Bronchial epithelial cell (primary cell): ENCODE measurements at places on chromosomes 2 and 18. TPM values are rescaled to one million over a fixed set of nuclear protein-coding genes. Genes with fewer than 3 reads are reported as not detected.

The TMEM169 gene
- 0.26 and 0.51 TPM in 2 replicates for total RNA-seq

The ACAA2 gene
- 10.3 and 11.0 TPM in 2 replicates for total RNA-seq

The PSMD14 gene
- total RNA-seq, result 130 and 156 TPM in 2 replicates

The LAMA1 gene
- 0.64 and 1.8 TPM in 2 replicates for total RNA-seq

The GALNT14 gene
- total RNA-seq, result 9.2 and 12.4 TPM in 2 replicates

The TWIST2 gene
- total RNA-seq, result 4.6 and 7.4 TPM in 2 replicates

The M1AP gene
- total RNA-seq, result 0.53 and 1.0 TPM in 2 replicates

The SERPINB7 gene
- total RNA-seq, result 25.0 and 46.6 TPM in 2 replicates

The REG3A gene
- not detected in 2 replicates for total RNA-seq

The KANSL3 gene
- 16.3 and 21.3 TPM in 2 replicates for total RNA-seq

The RAPGEF4 gene
- total RNA-seq, result 0.26 and 0.90 TPM in 2 replicates

DNA sequence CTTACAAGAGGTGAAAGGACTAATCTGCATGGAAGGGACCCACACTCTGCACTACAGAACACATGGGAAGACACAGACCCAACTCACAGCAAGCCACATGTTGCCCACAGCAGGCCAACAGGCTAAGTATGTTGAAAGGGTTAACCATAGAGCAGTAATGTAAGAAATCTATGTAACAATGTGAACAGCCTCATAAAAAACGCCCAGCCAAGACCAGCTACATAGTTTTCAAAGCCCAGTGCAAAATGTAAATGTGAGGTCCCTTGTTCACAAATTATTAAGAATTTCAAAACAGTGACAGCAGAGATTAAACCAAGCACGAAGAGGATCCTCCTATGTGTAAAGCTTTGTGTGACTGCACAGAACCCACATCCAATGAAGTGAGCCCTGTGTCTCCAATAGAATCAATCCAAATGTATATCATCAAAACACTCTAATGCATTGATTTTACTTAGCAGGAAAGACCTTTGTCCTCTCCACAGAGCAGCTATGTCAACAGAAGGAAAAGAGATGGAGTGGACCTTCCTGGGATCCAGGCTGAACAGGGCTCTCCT lies 210.1 kb downstream of the AGPS start:
- DNase-seq, result no peak

- DNase-seq, result no peak
Observed at GRCh38 chr2:3257166-3257565, 120.5 kb downstream of the EIPR1 start.

- no peak for DNase-seq
Observed at GRCh38 chr2:179233083-179233490, 31.5 kb downstream of the SESTD1 start.

GRCh38 chr2:239790313-239790712 lies 234.8 kb downstream of the NDUFA10 start:
- no peak for DNase-seq

GRCh38 chr2:43224571-43225092 lies 1.8 kb downstream of the ZFP36L2 start:
- DNase-seq, result no peak

DNA sequence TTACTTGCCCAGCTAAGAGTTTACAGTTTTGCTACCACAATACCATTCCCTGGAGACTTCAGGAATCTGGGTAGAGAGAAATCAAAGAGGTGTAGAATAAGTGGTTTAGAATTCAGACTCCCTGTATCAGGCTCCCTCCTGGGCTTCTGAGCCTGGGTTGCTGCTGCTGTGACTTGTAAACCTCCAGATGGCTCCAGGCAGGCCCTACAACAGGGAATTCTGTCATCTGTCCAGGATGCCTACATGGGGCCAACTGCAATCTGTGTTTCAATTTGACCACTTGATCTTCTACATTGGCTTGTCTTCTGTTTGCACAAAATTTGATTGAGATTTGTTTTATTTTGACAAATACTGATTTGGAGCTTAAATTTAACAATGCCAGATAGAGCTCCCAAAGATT lies 183.9 kb downstream of the RAD51AP2 start:
- no peak for DNase-seq

GRCh38 chr2:123380370-123380935 lies 644.6 kb upstream of the CNTNAP5 start:
- DNase-seq, result no peak

DNA sequence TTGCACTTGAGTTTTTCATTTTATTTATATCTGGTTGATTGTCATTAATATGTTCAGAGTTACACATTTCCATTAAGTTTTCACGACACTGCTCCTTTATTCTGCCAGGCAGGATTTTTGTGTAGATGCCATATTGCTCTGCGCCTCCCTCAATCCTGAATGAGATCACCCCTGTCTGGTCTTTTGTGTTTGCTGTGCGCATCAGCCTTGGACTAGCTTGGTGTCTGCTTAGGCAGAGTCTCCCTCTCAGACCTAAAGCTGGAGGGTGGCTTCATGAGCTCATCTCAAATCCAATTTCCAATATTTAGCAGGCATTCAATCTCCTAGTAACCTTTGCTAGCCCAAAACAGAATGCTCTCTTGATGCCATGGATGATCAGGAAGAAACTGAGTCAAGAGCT lies 137.4 kb downstream of the SMAD7 start:
- DNase-seq, result no peak

DNA sequence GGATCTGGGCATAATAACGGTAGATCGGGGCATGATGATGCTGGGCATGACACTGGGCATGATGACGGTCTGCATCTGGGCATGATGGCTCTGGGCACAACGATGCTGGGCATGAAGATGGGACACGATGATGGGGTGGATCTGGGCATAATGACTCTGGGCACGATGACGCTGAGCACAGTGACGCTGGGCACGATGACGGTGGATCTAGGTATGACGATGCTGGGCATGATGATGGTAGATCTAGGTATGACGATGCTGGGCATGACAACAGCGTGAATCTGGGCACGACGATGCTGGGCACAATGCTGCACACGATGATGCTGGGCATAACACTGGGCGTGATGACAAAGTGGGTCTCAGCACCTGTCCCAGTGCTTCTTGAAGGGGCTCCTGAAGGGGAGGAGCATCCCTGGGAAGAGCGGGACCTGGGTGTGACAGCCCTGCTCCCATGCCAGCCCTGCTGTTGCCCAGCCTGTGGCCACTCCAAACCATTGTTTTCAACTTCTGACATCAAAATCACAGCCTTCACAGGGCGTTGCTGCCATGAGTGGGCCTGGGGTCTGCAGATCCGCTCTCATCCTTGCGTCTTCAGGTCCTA lies 30.4 kb upstream of the ALLC start:
- no peak for DNase-seq

DNA sequence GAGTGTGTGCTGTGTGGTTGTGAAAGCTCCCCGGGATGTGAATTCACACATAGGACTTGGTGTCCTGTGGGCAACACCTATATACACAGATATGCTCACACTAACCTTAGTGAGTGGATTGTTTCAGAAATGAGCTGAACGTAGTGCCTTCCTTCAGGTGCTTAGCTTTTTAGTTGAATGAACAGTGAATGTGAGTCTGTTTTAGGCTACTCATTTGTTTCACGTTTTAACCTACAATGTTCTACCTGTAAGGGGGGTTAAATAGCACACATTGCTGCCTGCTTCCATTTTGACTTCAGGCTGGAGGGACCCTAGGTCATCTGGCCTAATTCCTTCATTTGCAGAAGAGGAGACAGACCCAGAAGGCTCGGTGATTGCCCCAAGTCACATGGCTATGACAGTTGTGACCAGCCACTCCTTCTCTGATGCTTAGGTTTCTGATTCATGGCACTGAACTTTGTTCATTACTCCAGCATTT lies 1.0 kb downstream of the PLEK start:
- no peak for DNase-seq

- no peak for DNase-seq
Observed at GRCh38 chr2:85394261-85394681, 15.9 kb downstream of the CAPG start.

DNA sequence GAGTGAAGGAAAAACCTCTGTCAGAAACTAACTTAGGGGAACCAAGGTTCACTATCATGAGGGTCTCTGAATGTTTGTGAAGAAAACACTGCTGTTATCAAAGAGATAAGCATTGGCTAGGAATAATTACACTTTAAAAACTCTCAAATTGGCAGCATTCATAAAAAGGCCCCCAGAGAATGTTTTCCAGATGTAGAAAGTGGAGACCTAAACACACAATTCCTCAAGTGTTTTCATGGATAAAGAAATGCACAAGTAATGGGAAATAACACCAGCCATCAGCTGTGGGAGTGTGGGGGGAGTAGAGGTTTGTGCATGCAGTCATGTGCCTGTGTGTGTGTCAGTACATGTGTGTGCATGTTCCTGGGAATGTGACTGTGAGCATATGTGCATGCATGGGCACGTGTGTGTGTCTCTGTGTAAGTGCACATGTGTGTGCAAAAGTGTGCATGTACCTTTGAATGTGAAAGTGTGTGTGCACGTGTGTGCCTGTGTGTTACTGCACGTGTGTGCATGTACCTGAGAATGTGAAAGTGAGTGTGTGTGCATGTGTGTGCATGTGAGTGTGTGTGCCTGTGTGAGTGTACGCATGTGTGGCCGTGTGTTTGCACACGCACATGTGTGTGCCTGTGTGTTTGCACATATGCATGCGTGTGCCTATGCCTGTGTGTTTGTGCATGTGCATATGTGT lies 854.3 kb upstream of the SALL3 start:
- no peak for DNase-seq

GRCh38 chr2:167187978-167188967 lies 300.0 kb downstream of the XIRP2 start:
- DNase-seq, result no peak

DNA sequence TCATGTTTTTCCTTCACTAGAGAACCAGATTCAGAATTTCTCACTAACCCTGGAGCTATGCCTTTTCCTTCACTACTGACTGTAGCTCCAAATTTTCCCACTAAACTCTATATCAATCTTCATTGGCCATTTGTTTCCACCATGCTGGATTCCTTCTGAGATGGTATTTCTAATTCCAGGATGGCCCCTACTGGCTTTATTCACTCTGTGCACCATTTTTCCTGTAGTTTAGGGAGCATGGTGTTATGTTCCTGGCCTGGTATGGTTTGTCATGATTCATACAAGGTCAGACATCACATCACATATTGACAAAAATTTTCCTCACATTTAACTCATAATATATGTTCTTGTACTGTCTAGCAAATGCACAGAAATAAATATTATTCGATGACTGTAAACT lies 229.2 kb upstream of the TFPI start:
- peak; percentile 12 for DNase-seq

- DNase-seq, result no peak
Observed at GRCh38 chr2:147373800-147374422, 470.9 kb upstream of the ACVR2A start.

GRCh38 chr2:169105476-169105875 lies 36.1 kb downstream of the DHRS9 start:
- no peak for DNase-seq

GRCh38 chr18:72692595-72692994 lies 148.5 kb upstream of the CBLN2 start:
- DNase-seq, result no peak

DNA sequence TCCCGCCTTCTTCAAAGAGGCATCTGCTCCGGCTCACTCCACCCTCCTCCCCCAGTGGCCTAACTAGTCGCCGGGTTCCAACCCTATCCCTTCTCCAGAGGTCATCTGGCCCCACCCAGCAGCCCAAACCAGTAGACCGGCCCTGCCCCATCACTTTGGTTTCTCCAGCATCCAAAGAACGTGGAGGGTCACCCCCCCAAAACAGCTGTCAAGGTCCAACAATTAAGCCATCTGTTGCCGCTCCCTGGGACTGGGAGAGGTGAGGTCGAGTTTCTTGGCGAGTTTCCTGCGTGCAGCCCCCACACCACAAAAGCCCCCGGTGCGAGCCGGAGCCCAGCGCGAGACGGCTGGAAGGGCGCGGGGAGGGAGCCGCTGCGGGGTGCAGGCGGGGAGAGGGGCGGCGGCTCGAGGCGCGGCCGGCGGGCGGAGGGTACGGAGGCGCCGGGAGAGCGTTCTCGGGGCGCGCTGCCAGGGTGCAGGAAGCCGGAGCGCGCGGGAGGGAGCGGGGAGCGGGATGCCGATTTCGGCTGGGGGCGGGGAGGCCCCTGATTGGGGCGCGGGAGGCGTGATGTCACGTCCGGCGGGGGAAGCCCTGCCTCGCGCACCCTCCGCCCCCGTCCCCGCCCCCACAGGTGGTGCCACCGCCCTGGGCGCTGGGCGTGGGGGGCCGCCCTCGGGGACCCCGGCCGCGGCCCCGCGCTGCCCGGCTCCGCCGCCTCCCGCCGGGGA lies 571 bp upstream of the GPC1 start:
- peak; percentile 64 for DNase-seq

GRCh38 chr2:113918229-113918628 lies 28.3 kb downstream of the ACTR3 start:
- no peak for DNase-seq

DNA sequence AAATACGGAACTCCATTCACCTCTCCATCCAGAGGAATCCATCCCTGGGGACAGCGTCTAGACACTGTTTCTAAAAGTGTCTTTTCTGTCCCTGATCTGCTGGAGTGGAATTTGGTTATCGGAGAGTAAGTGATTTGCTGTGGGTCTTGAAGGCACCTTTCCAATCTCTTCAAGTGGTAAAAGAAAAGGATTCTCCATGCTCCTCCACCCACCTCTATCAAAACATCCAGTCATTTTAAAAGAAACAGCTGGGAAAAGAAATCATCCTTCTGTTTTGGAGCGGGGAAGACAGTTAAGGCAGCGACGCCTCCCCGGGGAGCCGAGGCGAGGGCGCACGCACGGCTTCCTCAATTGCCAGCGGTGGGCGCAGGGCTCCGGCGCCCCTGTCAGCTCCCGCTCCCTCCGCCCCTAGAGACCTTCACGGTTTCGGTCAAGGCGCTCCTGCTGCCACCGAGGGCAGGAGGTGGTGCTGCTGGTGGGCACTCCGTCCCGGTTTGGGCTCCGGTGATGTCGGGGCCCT lies 547 bp downstream of the SLC35F5 start:
- peak; percentile 40 for DNase-seq
